Natural killer cell (primary cell): ENCODE measurements at places on chromosomes 7 and 10. TPM values are rescaled to one million over a fixed set of nuclear protein-coding genes. Genes with fewer than 3 reads are reported as not detected.

DNA sequence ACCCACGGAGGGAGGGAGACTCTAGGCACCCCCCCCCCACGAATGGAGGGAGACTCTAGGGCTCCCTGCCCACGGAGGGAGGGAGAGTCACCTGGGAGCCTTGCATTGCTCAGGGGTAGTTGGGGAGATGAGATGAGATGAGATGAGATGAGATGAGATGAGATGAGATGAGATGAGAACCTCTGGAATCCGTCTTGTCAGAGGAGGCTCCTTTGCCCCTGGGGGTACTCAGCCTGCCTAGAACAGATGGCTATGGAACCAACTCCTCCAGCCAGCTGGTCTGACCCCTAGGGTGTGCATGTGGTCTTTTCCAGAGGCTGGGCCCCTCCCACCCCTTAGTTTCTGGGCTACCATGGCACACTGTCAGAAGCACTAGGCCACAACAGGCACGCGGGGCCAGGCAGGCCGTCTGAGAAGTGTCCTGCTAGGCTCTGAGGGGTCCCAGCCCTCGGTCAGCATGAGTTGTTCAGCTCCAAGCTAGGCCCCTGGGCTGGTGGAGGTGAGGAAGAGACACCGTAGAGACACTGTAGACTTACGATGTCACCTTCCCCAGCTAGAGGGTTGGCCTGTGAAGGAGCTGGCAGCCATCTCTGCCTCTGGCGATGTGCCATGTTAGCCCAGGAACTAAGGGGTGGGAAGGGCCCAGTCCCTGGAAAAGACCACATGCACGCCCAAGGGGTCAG is 8.8 kb downstream of the TSPAN15 start:
- no peak for DNase-seq

DNA sequence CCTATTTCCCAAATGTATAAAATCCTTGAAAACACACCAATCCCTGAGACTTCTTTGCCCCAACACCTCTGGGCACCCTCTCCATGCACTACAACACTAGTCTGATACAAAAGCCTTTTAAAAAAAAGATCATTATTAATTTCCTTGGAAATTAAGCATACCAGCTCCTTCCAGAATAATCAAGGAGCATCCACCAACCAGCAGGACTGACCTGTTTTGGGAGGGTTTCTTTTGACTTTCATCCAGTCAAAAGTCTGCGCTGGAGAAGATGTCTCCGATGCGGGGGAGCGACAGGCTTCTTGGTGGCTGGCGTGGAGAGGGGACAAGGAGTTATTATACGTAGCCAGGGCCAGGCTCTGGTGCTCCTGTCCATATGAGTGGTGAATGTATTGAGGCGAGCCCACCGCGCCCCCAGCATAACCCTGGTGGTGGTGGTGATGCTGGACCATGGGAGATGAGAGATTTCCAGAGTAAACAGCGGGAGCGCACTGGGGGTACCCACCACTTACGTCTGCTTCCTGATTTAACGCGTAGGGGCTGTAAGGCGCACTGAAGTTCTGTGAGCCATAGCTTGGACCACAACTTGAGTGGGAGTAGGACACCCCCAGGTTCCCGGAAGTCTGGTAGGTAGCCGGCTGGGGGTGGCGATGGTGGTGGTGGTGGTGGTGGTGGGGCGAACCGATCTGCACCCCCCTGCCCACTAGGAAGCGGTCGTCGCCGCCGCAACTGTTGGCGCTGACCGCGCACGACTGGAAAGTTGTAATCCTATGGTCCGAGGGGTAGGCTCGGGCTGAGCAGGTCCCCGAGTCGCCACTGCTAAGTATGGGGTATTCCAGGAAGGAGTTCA is 527 bp downstream of the HOXA1 start:
- peak; percentile 40 for DNase-seq

DNA sequence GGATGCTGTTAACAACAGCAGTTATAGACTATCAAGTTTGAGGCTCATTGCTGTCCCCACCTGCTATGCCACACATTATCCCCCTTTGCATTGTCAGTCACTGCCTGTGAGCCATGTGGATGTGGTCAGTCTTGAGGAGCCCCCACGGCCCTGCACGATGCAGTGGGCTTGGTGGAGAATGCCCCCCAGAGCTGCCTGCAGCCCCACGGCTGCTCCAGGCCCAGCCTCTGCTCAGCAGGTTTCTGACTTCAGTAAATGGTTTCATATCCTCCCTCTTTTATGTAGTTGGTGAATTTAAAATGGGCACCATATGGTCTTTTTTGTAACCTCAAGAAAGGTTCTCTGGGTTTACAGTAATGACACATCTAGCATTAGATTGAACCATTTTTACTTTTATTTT is 164.1 kb downstream of the EBF3 start:
- no peak for DNase-seq

DNA sequence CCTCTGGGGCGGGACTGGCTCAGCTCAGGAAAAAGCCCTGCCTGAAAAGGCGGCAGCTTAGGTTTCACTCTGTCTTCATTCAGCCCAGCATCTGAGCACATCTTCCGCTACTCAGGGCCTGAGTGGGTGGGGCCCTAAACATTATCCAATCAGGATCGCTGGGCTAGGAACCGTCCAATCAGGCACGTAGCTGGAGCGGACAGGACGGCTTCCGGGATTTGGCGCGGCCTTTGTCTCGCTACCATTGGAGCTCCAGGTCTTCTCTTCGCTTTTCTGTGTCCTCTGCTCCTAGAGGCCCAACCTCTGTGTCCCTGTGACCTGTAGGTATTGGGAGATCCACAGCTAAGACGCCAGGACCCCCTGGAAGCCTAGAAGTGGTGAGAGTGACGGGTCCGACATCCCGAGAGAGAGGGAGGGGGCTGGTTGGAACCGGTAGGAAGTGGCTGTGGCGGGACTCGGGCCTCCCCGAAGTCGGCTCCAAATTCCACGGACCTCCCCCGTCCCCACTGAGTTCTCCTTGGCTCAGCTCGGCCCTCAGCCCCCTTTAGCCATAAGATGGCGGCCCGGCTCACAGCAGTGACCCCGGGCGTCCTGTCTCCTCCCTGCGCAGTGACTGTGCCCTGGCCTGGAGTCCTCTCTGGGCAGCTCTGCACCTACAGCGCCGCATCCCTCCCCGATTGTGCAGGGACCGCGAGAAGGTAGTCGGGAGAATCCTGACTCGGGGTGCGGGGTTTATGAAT is 99.1 kb downstream of the ZNF680 start:
- peak; percentile 35 for DNase-seq

Gene NXPH1
- total RNA-seq = not detected

- no peak for DNase-seq
These were observed 217.1 kb downstream of the ELMO1 start for GRCh38 chr7:37231613-37232012.

Gene CALD1
- 1.0 TPM for total RNA-seq

GRCh38 chr10:53977267-53977666 is 823.8 kb downstream of the PCDH15 start:
- DNase-seq = no peak

GRCh38 chr7:105010504-105011130 is 3.4 kb upstream of the KMT2E start:
- no peak for DNase-seq

Gene INMT
- total RNA-seq = not detected

GRCh38 chr10:4825868-4826791 is at the start of gene AKR1E2:
Gene AKR1E2, plus strand, starts transcription at chr10:4826207. Its CDS starts 118 bp downstream, at chr10:4826325.
- DNase-seq = peak; percentile 83

GRCh38 chr10:79260811-79261740 is 86.2 kb upstream of the PPIF start:
- no peak for DNase-seq

- DNase-seq = no peak
These were observed 67.0 kb upstream of the CAV2 start for GRCh38 chr7:116432527-116432916.

DNA sequence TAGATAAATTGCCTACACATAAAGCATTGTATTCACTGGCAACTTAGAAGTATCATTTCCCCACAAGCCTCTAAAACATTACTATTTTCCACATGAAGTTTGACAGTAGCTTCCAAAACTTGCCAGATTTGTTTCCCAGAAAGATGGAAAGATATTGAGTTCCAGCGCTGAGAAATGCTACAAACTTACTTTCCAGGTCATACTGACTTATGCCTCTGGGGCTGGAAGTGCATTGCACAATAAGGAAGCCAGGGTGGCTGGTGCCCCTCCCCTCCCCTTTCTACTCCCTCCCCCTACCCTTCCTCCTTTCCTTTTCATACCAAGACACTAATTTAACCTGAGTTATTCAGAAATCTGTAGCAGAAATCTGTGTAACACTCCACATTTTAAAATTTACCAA is 212.6 kb downstream of the WDR37 start:
- DNase-seq = no peak

Gene TUBB8
- total RNA-seq = not detected

DNA sequence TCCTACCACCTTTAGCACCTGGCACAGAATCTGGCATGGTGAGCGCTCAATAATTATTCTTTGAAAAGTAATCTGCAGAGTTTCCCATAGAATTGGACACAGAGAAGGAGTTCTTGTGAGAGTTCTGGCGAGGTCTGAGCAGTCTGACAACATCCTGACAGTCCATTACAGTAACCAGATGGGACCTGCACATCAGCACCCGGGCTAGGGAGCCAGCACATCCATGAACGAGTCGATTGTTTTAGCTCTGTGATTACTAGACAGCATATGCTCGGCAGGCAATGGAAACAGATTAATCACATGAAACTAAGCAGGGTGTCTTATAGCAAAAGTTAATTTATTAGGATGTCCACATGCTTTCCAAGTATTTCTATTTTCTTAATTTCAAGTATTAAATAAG is 96.7 kb downstream of the SEMA3D start:
- DNase-seq = no peak

DNA sequence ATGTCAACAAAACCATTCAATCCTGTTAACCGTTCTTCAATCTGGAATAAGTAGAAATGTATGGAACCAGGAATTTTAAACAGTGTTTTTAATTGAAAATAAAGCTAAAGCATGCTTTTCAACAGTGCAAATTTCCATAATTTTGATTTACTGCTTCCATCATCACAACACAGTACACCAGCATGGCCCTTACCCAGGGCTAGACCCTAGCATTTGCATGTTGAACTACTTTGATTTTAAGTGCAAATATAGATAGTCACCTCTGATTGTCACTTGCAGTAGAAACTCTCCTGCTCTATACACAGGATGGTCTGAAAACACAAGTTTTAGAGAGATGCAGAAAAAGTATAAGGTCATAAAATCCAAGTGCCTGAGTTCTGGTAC is 12.1 kb downstream of the SKIDA1 start:
- no peak for DNase-seq

GRCh38 chr10:63337455-63338251 is 128.1 kb downstream of the JMJD1C start:
- no peak for DNase-seq

DNA sequence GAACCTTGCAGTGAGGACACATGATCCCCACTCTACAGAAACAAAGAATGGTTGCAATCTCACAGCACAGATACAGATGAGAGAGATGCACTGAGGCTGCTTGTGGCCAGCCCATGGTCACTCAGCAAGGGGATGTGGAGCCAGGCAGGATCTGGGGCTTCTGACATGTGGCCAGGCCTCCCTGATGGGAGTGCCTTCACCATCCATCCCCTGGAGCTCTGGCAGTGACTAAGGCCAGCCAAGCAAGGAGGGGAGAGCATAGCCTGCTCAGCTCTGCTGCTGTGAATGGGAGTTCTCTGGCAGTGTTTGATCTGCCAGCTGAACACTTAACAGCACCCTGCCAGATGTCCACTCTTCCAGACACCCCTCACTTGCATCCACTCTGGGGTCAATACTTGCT is 19.8 kb downstream of the C10orf71 start:
- DNase-seq = no peak

Gene PLAU
- total RNA-seq = 0.32 TPM

Gene SPDYE9
- total RNA-seq = not detected

Gene MACC1
- total RNA-seq = 0.26 TPM

Gene ATP6V1F
- total RNA-seq = 98.0 TPM

Gene EPHB6
- total RNA-seq = 6.8 TPM

GRCh38 chr10:8069627-8070026 is 15.1 kb downstream of the GATA3 start:
- no peak for DNase-seq

GRCh38 chr7:32479574-32480200 is 10.5 kb downstream of the LSM5 start:
- DNase-seq = peak; percentile 54

DNA sequence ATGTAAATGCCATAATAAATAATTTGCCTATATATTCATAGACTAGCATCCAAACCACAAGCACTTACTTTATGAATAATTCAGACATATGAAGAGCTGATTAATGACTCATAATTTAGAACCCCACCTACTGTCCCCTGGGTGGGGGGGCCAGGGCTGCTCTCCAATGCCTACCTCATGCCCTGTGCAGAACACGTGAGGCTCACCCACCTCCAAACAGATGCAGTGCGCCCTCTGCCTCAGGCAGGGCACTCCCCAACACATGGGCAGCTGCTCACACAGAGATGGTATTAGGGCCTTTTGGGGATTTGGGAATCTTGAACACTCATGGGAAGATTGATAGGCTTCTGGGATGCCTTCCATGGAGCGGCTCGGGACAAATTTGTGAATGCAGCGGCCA is 75.1 kb upstream of the INSIG1 start:
- DNase-seq = no peak

DNA sequence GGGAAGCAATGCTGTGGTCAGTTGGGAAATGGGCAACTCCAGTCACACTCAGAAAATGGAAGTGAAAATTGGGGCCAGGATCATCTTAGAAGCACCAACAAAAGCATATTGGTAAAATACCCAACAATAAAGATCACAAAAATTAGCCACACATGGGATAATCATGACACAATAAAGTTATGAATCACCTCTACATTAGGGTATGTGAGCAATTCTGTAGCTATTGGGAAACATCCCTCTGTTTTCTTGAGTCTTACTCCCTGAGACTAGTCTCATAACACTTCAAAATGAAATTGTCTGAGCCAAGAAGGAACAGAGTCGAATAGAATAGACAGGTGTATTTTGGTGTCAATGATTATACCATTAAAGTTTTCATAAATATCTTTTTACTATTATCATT is 178.3 kb downstream of the DYNC1I1 start:
- DNase-seq = no peak

GRCh38 chr10:95329296-95329695 is 38.5 kb upstream of the PDLIM1 start:
- DNase-seq = no peak

DNA sequence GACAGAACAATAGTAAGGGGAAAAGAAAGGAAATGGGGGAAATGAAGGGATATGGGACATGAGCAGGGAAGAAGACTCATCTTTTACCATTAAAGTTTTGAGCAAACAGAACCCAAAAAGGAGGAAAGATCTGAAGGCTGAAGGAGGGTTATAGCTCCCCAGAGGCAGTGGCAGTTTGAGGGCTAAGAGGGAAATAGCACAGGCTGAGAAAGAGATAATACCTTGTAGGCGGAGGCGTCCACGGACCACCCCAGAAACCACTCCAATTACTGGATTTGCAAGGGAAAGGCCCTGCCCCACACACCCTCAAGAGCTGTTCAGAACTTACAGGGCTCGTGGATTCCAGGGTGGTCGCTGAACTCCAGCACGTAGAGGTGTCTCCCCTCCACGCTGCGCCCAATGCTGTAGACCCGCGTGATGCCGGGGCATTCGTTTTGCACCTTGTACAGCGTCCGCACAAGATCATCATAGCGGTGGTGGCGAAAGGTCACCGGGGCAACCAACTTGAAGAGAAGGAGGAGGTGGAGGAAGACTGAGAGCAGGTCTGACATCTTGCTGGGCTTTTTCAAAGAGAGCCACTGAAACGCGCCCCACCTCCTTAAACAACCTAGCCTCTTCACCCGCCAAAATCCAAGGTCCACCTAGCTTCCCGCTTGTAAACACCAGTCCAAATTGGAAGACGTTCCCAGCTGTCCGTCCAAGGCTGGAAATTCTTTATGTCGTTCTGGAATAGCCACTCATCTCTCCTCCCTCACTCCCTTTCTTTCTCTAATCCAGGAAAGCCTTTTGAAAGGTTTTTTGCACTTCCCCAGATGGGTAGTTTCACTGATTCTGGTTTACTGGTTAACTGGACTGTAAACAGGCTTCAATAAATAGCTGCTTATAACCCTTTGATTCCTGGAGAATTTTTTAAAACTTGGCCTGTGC is at the start of gene CPN1:
Gene CPN1, minus strand, starts transcription at position 795 of the 927 bp plus-strand sequence. Its CDS starts 244 bp downstream, at position 551.
- DNase-seq = no peak
